Activated CD8-positive, alpha-beta memory T cell treated with anti-CD3 and anti-CD28 coated beads for 48 hours (primary cell): ENCODE measurements at places on chromosomes 4 and X.

- DNase-seq: no peak
Observed at GRCh38 chr4:114087596-114088230, 108.3 kb upstream of the ARSJ start.

DNA sequence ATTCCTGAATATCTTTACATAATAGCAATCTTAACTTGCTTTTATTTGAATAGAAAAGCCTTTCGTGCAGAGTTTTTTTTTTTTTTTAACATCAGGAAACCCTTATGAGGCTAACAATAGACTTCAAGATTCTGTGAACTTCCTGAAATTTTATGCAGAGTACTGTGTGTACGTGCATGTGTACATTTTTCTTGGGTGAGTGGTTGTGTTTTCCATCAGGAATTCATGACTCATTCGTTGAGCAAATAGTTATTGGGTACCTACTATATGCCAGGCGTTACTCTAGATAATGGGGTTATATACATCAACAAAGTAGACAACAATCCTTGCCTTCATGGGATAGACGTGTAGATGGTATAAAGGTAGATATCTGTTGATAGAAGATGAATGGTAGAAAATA is 59.1 kb downstream of the MRPL1 start:
- DNase-seq: no peak

DNA sequence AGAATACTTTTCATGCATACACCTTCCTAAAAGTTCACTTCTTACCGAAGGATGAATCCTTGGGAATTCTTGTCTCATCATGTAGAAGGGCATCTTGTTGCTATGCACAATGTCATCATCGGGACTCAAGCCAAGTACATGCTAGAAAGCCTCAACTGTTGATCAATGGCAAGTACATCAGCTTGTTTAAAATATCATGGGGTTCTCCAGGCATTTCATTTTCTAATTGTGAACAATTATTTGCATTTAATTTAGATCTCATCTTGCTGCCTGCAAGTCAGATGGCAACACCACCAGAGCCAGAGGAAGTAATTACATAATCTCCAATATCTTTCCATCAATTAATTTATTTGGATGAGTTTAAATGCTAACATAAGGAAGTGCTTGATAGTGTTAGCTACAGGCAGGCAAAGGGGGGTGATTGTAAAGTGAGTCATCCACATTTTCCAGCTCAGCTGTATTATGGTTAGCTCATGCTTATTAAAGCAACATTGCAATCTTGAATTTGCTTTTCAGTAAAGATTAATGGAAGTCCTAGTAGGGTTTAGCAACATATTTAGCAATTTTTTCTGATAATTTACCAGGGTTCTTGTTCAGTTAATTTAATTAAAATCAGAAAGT is 356.5 kb downstream of the CBLL2 start:
- DNase-seq: no peak

DNA sequence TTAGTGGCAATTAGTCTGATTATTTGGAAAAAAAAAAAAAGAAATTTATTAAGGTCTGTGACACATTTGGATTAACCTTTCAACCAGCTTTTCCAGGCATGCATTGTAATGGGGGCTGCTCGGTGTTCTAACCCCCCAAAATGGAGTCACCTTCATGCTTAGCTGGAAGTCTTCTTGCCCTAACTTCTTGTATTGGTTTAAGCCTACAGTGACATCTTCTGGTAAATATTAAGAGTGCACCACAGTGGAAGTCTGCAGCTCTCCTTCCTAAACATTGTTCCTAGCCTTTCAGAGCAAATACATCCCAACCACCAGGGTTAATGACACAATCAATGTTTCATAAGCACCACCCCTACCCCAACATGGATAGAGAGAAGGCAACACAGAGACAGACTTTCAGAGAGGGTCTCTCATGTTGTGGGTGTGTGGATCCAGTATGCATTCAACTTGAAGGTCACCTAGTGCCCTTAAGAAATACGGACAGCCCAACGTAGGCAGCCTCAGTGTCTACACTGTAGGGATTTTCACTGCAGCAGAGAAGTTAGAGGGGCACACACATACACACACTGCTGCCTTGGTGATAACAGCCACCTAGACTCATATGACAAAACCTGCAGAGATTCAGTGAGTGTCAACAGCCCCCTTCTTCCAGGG is 142.9 kb upstream of the MBNL3 start:
- no peak for DNase-seq

GRCh38 chrX:123424546-123424945 is 240.5 kb downstream of the GRIA3 start:
- DNase-seq: no peak

DNA sequence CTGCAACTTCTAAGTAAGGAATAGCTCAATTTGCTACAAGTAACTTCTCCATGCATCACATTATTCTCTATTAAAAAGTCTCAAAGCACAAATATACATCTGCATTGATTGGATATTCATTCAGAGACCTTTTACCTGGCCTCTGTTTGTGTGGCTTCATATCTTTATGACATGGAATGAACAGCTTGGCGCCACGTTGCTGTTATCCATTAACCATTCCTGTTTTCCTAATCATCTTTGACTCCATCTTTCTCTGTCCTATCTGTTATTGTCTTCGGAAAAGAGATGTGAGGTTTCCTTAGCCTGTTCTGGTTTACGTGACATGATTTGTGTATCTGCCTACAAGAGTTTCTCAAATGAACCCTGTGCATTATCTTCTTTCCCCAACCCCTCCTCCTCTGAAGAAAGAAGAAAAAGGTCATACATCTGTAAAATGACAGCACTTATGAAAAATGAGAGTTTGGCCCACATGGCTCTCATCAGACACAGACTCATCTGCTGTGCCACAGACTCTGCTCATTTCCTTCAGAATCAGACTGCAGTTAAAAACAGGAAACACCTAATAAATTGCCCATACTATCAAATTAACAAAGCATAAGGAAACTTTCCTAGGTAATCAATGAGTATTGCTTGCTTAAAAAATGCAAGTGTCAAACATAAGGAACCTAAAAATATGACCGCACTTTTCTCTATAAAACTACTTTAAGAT is 347.6 kb upstream of the FAM241A start:
- no peak for DNase-seq

DNA sequence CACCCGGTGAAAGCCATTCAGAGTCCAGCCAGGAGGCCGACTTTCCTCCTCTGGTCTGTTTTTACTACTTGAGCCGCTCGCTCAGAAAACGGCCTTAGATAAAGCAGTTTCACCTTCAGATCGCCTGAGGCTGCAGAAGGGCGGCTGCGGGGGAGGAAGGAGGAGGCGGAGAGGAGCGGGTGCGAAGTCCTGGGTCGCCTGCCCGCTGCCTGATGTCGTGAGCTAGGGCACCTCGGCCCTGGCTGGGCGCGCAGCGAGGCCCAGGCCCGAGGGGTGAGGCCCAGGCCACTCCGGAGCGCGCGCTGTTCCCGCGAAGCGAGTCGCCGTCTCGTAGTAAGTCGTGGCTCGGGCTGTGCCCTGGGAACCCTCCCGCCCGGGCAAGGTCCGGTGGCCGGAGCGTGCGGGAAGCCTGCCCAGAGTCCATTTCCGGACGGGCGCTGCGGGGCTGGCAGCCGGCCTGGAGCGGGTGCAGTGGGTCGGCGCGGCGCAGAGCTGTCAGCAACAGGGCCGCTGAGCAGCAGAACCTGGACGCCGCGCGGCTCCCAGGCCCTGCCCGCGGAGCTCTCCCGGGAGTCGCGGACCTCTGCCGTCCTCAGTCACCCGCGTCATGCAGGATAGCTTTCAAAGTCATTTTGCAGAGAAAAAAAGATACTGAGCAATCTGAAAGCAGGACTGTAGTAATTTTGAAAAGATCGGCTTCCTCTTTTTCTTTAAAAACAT is 18.6 kb downstream of the TRIM2 start:
- no peak for DNase-seq

DNA sequence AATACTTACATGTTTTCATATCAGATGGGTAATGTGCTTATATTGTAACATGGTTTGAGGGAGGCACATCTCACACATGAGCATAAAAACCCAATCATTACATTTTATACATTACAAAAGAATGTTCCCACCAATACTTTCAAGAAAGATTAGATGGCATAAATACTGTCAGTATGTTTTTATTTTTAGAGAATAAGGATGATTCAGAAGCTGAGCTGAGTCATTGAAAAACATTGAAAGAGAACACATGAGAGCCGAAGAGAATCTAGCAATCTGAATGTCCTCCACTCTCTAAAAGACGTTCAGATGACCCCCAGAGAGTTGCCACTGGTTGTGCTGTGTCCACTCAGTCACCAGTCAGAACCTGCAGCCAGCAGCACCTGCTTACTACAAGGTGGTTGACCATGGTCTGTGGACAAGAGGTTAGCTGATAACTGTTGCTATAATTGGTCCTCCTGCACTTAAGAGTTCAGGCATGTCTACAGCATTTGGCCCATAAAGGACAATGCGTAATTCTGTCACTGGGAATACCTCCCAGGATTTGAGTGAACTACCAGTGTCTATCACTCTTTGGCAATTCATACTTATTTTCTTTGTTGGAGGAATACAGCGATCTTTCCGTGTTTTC is 382.2 kb upstream of the IGFBP7 start:
- DNase-seq: no peak

GRCh38 chr4:140893939-140894338 is 137.8 kb upstream of the TBC1D9 start:
- DNase-seq: no peak

DNA sequence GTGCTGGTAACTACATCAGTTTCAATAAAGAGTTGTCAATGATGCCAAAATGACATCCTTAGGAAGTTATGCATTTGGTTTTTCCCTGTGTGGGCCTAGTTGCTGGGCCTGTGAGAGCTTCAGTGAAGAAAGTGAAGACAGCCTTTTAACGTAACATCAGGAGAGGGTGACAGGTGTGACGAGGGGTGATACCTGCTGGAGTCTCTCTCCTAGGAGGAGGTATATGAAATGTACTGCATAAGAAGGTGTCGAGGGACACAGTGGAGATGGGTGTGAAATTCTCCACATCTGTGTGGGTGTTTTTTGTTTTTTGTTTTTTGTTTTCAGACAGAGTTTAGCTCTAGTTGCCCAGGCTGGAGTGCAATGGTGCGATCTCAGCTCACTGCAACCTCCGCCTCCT is 49.2 kb downstream of the EVC start:
- DNase-seq: no peak

- DNase-seq: no peak
Observed at GRCh38 chr4:181662383-181662782, 580.8 kb upstream of the TENM3 start.

- no peak for DNase-seq
Observed at GRCh38 chr4:147015491-147015890, 69.8 kb upstream of the TTC29 start.

GRCh38 chrX:118595501-118596042 is 100.0 kb downstream of the DOCK11 start:
- no peak for DNase-seq
